Fibroblast of the conjunctiva (primary cell): ENCODE measurements at places on chromosomes 2 and 18.

DNA sequence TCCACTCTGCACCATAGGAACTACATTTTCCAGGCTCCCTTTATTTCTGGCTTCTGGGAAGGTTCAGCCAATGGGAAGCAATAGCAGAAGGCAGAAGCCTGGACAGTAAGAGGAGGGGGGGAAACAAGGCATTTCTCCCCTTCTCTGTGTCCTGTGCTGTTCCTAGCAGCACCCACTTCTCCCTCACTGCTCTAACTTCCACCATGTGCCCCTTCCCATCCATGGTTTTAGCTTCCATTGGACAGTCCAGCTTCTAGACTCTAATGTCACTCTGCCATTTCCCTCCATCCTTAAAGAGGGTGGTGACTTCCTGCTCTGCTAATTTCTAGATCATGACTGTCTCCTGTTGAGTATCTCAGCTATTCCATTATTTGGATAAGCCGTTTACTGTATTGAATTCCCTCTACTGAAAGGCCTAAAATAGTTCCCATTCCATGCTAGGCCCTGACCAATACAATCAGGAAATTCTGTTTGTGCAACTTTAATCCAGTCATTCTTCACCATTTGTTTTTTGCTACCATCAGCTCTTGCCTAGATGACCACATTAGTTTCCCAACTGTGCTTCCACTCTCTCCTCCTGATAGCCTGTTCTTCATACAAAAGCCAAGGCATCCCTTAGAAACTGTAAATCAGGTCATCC is 20.8 kb upstream of the LYPD1 start:
- DNase-seq = no peak

DNA sequence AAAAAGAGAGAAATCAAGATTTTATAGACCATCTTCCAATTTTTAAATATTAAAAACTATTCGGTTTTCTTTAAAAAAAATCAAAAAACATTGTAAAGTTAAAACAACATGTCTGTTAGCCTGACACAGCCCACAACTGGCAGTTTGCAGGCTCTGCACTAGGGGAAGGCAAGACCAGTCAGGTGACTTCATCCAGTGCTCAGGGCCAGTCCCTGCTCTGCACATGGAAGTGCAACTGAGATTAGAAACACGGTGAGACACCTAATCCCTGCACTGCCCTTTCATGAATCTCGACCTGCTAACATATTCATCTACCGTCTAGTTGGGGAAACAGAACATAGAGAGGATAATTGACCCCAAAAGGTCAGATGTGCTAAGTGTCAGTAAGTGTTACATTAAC is 135.2 kb downstream of the BARD1 start:
- DNase-seq = no peak

DNA sequence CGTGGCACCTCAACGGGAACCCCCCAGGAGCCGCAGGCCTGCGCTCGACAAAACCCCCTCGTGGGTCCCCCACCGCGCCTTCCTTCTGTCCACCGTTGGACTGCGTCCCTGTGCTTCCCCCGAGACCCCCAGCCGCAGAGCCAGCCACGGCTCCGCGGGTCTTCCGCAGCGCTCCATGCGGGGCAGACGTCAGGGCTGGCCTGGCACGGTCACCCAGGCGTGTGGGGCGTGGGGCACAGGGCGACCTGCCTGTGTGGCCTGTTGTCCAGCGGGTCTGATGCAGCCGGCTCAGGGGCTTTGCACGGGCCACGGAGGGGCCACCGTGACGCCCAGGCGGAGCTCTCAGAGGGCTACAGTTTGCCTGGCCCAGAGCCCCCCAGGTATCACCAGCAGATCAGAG is 11.0 kb downstream of the NFATC1 start:
- no peak for DNase-seq

DNA sequence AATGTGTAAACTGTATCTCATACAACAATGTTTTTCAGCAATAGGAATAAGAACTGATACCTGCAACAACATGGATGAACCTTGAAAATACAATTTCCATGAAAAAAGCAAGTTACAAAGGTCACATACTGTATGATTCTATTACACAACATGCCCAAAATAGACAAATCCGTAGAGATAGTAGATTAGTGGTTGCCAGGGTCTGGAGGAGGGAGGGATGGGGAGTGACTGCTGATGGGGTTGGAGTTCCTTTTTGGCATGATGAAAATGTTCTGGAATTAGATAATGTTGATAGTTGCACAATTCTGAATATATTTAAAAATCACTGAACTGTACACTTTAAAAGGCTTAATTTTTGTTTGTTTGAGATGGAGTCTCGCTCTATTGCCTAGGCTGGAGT is 33.8 kb downstream of the UBXN4 start:
- no peak for DNase-seq

- no peak for DNase-seq
These were observed 313.2 kb upstream of the HS6ST1 start for GRCh38 chr2:128631698-128632500.

GRCh38 chr18:13218368-13218991 is at the start of gene LDLRAD4:
TSS of gene LDLRAD4 (plus strand) at chr18:13218760.
- no peak for DNase-seq

- DNase-seq = no peak
These were observed 103.7 kb downstream of the BIN1 start for GRCh38 chr2:127003070-127003800.

DNA sequence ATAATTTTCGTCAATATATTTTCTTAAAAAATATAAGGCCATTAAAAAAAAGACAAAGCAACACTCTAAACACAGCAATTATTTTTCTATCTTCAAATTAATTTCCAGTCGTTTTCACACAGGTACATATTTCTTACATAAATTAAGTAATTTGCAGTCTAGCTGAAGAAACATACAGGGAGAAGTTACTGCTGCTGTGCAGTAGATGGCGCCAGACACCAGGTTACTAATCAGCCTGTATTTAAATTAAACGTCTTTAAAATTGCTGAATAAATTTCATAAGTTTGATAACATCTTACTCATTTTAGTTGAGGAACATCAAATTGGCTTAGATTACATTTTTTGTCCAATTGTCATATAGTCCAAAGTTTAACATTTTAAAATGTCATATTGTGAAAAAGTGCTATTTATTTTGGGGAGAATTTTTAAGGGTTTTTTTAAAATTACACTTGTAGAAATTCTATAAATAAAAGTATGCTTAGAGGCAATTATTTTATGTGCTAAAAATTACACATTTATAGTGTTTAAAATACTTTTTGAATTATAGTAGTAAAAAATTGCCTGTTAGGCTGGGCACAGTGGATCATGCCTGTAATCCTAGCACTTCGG is 88.4 kb downstream of the PMAIP1 start:
- DNase-seq = peak; percentile 60

GRCh38 chr18:5456577-5457461 is 87.0 kb downstream of the EPB41L3 start:
- peak; percentile 31 for DNase-seq

- DNase-seq = no peak
These were observed 1552.3 kb upstream of the SLC39A10 start for GRCh38 chr2:194104687-194105086.

GRCh38 chr2:119485336-119486110 is 38.8 kb downstream of the SCTR start:
- DNase-seq = no peak

DNA sequence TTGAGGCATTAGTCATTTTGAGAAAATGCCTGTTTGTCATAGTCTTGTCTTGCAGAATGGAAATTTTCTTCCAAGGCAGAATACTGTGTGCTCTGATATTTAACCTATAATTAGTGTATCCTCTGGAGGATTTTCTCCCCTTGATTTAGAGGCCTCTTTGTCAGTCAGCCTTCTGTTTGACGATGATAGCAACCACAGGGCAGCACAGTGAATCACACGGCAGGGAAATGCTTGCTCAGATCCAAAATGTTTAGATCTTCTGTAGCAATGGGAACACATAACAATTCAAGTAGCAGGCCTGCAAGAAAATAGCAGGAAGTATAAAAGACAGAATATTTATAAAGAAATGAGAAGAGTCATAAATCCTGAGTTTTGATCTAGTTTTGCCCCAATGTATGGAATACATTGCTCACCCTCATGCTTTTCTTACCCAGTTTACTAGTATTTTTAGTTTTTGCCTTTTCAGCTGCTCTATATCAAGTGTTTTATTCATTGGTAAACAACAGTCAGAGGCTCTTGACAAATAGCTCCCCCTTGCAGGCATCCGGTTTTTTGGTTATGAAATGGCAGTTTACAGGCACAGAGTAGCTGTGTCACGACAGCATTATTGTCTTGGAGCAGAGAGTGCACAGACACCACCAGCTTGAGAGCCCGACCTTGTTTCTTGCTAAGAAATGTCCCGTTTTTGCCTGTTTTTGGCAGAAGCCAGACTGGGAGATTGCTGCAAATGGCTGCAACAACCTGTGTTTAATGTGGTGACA is 185.1 kb downstream of the MYO3B start:
- DNase-seq = no peak

DNA sequence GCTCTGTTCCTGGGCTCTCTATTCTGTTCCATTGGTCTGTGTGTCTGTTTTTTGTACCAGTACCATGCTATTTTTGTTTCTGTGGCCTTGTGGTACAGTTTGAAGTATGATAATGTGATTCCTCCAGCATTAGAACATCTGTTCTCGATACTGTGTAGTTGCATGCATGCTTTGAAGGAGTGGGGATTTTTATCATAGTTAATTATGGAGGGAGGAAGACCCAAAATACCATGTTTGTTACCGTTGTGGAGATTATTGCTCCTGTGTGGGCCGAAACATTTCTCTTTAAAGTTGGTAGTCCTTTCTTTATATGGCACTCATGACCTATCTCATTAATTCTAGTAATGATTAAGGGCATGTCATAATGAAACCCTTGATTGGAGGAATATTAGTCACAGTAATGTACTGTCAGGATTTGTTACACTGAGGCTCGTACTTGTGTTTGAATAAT is 87.6 kb downstream of the TTC27 start:
- DNase-seq = no peak

DNA sequence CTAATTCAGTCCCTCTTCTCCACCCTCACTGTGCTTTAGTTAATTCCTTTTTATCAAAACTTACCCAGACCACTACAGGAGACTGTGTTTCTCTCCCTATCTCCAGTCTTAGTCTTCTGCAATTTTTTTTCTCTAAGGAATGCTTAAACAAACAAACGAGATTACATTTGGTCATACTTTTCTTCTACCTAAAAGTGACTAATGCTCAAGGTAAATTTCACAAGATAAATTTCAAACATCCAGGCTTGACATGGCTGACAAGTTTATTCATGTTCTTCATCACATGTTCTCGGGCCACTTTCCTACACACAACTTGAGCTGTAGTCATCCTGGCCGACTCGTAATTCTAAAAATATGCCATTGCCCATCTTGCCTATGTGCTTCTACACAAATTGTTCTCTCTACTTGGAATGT is 23.2 kb upstream of the ACSL3 start:
- DNase-seq = no peak

GRCh38 chr2:120531863-120532600 is 186.1 kb downstream of the INHBB start:
- peak; percentile 57 for DNase-seq

DNA sequence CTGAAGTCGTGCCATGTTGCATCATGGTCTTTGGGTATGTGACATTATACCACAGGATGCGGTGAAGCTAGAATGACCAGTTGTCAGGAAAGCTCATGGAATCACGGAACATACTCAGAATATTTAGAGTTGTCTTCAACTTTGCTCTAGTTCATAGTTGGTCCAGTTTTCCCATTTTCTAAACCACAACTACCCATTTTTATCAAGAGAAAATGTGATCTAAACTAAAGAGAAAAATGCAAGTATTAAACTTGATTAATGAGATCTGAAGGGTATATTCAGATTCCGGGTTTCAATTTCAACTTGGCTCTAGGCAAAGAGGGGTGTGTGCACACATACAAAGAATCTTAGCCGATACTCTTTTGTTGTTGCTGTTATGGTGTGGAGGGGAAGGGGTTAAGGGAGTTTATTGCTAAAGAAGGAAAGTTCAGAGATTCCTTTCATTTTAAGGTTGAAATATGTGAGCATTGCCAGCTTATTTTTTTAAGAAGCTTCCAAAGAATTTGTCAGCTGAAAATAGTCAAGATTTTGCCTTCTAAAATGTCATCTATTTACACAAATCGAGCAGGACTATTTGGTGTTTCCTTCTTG is 516.6 kb upstream of the ZEB2 start:
- no peak for DNase-seq

DNA sequence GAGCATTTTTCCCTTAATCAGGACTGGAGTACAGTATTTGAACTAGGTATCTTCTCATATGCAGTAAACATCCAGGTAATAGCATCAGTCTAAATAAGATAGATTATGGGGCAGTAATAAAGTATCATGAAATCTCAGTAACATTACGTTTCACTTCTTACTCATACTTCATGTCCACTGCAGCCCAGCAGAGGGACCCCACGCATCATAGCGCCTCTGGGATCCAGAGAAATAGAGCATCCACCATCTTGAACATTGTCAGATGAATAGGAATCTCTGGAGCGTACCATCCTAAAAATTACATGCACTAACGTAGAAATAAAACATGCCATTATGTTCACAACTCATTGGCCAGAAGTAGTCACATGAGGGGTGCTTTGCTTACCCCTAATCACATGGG is 499.0 kb downstream of the CPS1 start:
- no peak for DNase-seq

GRCh38 chr2:30692829-30693275 is 114.4 kb downstream of the CAPN13 start:
- no peak for DNase-seq

GRCh38 chr2:176239031-176239430 is 30.2 kb upstream of the MTX2 start:
- no peak for DNase-seq

- DNase-seq = no peak
These were observed 91.3 kb downstream of the SATB2 start for GRCh38 chr2:199366406-199366805.

DNA sequence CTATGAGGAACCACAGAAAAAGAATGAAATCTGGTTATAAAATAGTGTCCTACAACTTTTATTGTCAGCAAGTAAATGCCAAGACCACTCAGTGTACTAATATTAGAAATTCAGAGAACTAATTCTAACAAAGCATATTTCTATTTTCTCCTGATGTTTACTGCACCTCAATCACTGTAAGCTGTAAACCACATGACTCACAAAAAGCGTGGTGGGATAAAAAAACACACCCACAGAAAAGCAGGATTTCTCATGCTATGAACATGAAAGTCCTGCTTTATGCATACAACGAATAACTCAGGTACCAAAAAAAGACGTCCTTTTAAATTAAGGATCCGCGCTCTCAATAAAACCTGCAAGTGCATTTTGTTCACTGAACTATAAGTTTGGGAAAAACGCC is 797 bp downstream of the TXNL4A start:
- DNase-seq = no peak
